Activated CD4-positive, alpha-beta T cell treated with anti-CD3 and anti-CD28 coated beads, Interleukin-2, amount 10 ng/mL, durations not matched to agents 24 days and 14 days (primary cell): ENCODE measurements at places on chromosomes 16 and 17. TPM values are rescaled to one million over a fixed set of nuclear protein-coding genes. Genes with fewer than 3 reads are reported as not detected.

PIGS gene
- total RNA-seq: 65.8 and 70.9 TPM in 2 replicates

MT3 gene
- total RNA-seq: 5.9 and 9.3 TPM in 2 replicates

DNA sequence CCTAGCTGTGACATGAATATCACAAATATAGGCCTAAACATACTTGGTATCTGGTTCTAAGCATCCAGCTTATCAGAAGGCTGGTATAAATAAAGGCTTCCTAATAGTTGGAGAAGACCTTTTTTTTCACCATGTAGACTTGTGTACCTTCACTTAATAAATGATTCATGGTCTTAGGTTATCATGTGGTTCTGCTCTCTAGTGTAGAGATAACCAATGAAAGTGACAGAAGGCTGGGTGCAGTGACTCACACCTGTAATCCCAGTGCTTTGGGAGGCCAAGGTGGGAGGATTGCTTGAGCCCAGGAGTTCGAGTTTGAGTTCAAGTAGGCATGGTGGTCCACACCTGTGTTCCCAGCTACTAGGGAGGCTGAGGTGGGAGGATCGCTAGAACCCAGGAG is 3.1 kb downstream of the DDX19A start:
- no peaks in the 10 kb centered on the region for H3K27me3 ChIP-seq
- H3K4me3 ChIP-seq: no peak overlapping the region
- peaks cover 40% of the 10 kb centered on the region for H3K36me3 ChIP-seq

GRCh38 chr17:13601322-13601775 is 380 bp downstream of the HS3ST3A1 start:
- H3K36me3 ChIP-seq: no peaks in the 10 kb centered on the region
- H3K4me3 ChIP-seq: peak overlapping the region; percentile 61
- DNase-seq: peak; percentile 61
- peaks cover 65% of the 10 kb centered on the region for H3K27me3 ChIP-seq
- H3K4me1 ChIP-seq: peaks cover 8% of the 10 kb centered on the region

HSPB9 gene
- not detected in 2 replicates for total RNA-seq

DNA sequence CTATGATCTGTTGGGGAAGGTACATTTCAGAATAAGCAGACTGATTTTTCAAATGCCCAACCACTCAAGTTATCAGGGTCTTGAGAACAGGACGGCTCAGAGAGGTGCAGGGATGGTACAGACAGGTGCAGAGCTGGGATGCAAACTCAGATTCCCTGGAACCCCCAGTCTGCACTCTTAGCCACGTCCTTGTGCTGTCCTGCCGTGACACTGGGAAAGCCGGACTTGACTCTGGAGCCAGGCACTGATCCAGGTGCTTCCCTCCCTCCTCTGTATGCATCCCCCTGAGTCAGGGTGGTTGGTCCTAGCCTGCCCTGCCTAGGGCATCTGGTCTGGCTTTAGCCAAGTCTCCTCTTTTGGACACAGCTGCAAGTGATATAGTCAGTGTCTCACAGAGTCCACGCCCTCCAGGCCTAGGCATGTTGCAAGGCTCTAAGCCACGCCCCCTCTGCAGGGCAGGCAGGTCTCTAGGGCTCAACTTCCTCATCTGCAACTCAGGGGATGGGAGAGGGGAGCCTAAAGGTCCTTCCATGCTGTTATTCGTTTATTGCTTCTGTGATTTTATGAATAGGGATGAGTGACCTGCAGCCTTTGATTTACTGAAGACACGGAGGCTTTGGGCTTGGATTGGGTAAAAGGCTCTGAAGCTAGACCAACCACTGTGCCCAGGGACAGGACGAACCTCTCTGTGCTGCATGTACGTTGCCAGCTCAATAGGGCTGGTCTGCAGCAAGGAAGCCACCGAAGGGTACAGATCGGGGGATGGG is 97.3 kb downstream of the SDK2 start:
- H3K36me3 ChIP-seq: no peaks in the 10 kb centered on the region
- H3K27ac ChIP-seq: no peak overlapping the region
- peak; percentile 76 for DNase-seq

NPB gene
- 0.30 and 0.40 TPM in 2 replicates for total RNA-seq

KRTAP4-1 gene
- total RNA-seq: not detected in 2 replicates

ASPA gene
- not detected in 2 replicates for total RNA-seq

- peaks cover 36% of the 10 kb centered on the region for H3K4me1 ChIP-seq
- peak overlapping the region; percentile 34 for H3K27ac ChIP-seq
- peaks cover 34% of the 10 kb centered on the region for H3K36me3 ChIP-seq
- H3K4me3 ChIP-seq: no peak overlapping the region
Measured at GRCh38 chr17:58324056-58324408, 4.6 kb downstream of the TSPOAP1 start.

HOXB7 gene
- total RNA-seq: 0.30 and 0.36 TPM in 2 replicates

CALB2 gene
- total RNA-seq: not detected in 2 replicates

DNA sequence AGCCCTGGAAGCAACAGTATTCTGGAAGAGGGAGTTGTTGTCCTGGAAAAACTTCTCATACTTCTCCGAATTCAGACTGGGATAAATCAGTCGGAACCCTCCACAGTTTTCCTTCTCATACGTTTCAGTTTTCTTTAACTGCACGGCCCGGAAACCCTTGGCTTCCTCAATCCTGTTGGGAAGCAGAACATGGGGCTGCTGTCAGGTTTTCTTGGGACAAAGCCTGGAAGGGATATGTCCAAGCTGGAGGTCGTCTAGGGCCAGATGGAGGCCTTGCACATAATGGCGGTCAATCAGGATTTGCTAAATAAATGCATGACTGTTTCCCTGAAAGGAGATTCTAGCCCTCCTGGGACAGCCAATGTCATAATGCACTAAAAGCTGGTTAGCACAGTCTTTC is 29.2 kb downstream of the TTLL6 start:
- peaks cover 15% of the 10 kb centered on the region for H3K4me1 ChIP-seq
- no peak overlapping the region for H3K27ac ChIP-seq
- DNase-seq: no peak

TAC4 gene
- not detected in 2 replicates for total RNA-seq

GRCh38 chr17:34203018-34203638 is 52.0 kb upstream of the CCL2 start:
- peaks cover 11% of the 10 kb centered on the region for H3K4me1 ChIP-seq
- no peak overlapping the region for H3K4me3 ChIP-seq
- no peak overlapping the region for H3K27ac ChIP-seq
- no peak for DNase-seq
- H3K36me3 ChIP-seq: no peaks in the 10 kb centered on the region
